ENCODE measurements at places on chromosomes 16 and 17. TPM values are rescaled to one million over a fixed set of nuclear protein-coding genes. Genes with fewer than 3 reads are reported as not detected.
A peak's percentile ranks its signal among the peaks of the same experiment; 100 is the strongest.

The ZACN gene
- total RNA-seq = not detected

GRCh38 chr17:82909322-82909904 lies 69.6 kb upstream of the ZNF750 start:
- DNase-seq = no peak
- H3K27me3 ChIP-seq = no peaks in the 10 kb centered on the region
- H3K4me3 ChIP-seq = no peak overlapping the region
- no peak overlapping the region for H3K27ac ChIP-seq

The NPIPA5 gene
- total RNA-seq = 9.3 TPM

GRCh38 chr17:63476854-63477479 lies at the start of gene ACE:
Gene ACE, plus strand, starts transcription at chr17:63477061. Its CDS starts 34 bp downstream, at chr17:63477095.
- peak within 1 kb of the TSS; percentile 42 for H3K4me3 ChIP-seq
- H3K27me3 ChIP-seq = no peaks in the 10 kb centered on the region
- peak within 1 kb of the TSS; percentile 30 for H3K27ac ChIP-seq
- peaks cover 41% of the 10 kb centered on the region for H3K4me1 ChIP-seq
- DNase-seq = no peak

GRCh38 chr16:53756275-53756996 lies 52.5 kb downstream of the FTO start:
- DNase-seq = no peak
- H3K4me3 ChIP-seq = no peak overlapping the region
- H3K27me3 ChIP-seq = no peaks in the 10 kb centered on the region
- H3K36me3 ChIP-seq = no peaks in the 10 kb centered on the region
- no peak overlapping the region for H3K27ac ChIP-seq

DNA sequence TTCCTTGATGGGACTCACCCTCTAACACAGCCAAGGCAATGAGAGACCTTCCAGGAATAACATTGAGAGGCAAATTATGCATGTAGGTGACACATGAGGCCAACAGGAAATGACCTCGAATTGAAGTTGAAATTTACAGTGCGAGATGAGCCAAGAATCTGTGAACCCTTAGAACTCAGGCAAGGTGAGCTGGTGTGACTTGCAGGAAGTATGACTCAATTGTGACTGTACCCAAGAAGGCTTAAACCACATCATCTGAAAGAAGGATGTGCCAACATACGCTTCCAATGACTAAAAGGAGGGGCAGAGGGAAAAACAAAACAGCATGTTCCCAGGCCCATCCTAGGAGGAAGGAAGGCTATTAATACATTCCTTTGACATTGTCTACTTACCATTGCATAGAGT lies 44.8 kb downstream of the PITPNC1 start:
- H3K4me3 ChIP-seq = peak overlapping the region; percentile 0
- H3K27ac ChIP-seq = peak overlapping the region; percentile 95
- no peaks in the 10 kb centered on the region for H3K36me3 ChIP-seq
- H3K4me1 ChIP-seq = peaks cover 92% of the 10 kb centered on the region
- DNase-seq = peak; percentile 100

- no peak overlapping the region for H3K4me3 ChIP-seq
- H3K27ac ChIP-seq = no peak overlapping the region
- no peaks in the 10 kb centered on the region for H3K27me3 ChIP-seq
- no peaks in the 10 kb centered on the region for H3K4me1 ChIP-seq
- no peaks in the 10 kb centered on the region for H3K36me3 ChIP-seq
- no peak for DNase-seq
Measured at GRCh38 chr17:13429201-13429600, 172.5 kb downstream of the HS3ST3A1 start.

DNA sequence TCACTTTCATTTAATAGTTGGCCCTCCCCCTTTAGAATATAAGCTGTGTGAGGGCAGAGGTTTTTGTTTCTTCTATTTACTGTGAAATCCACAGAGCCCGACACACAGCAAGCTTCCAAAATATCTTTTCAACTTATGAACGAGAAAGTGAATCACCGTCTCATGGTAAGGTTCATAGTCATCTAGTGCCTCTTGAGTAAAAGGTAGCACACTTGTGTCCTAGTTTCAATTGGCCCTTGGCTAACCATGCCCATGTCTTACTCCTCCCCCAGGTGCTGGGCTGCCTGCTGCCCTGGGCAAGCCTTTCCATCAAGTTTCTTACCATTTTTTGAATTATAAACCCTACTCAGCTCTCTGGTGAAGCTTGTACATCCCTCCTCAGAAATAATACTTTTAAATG lies 12.4 kb upstream of the GP2 start:
- H3K4me3 ChIP-seq = no peak overlapping the region
- no peaks in the 10 kb centered on the region for H3K4me1 ChIP-seq
- no peaks in the 10 kb centered on the region for H3K36me3 ChIP-seq
- DNase-seq = no peak
- no peak overlapping the region for H3K27ac ChIP-seq
- H3K27me3 ChIP-seq = peaks cover 33% of the 10 kb centered on the region

- peak overlapping the region; percentile 8 for H3K27ac ChIP-seq
- no peaks in the 10 kb centered on the region for H3K27me3 ChIP-seq
- peak; percentile 23 for DNase-seq
- no peaks in the 10 kb centered on the region for H3K36me3 ChIP-seq
- peaks cover 12% of the 10 kb centered on the region for H3K4me1 ChIP-seq
Measured at GRCh38 chr17:38415250-38416194, 12.7 kb upstream of the ARHGAP23 start.

- H3K27ac ChIP-seq = no peak overlapping the region
- peaks cover 16% of the 10 kb centered on the region for H3K4me1 ChIP-seq
- H3K27me3 ChIP-seq = no peaks in the 10 kb centered on the region
- no peak overlapping the region for H3K4me3 ChIP-seq
- peaks cover 7% of the 10 kb centered on the region for H3K36me3 ChIP-seq
Measured at GRCh38 chr16:58409316-58409973, 17.2 kb downstream of the GINS3 start.

- no peak for DNase-seq
- H3K27ac ChIP-seq = no peak overlapping the region
- H3K4me3 ChIP-seq = no peak overlapping the region
- no peaks in the 10 kb centered on the region for H3K27me3 ChIP-seq
- no peaks in the 10 kb centered on the region for H3K4me1 ChIP-seq
- no peaks in the 10 kb centered on the region for H3K36me3 ChIP-seq
Measured at GRCh38 chr17:32114536-32114935, 27.8 kb upstream of the RHOT1 start.

GRCh38 chr17:81448950-81449349 lies 53.7 kb downstream of the BAHCC1 start:
- DNase-seq = no peak
- H3K36me3 ChIP-seq = no peaks in the 10 kb centered on the region
- H3K27me3 ChIP-seq = no peaks in the 10 kb centered on the region
- H3K4me1 ChIP-seq = peaks cover 9% of the 10 kb centered on the region
- H3K4me3 ChIP-seq = no peak overlapping the region
- no peak overlapping the region for H3K27ac ChIP-seq

The CACNG1 gene
- not detected for total RNA-seq

The HASPIN gene
- 19.6 TPM for total RNA-seq

The RTN4RL1 gene
- total RNA-seq = 3.7 TPM

DNA sequence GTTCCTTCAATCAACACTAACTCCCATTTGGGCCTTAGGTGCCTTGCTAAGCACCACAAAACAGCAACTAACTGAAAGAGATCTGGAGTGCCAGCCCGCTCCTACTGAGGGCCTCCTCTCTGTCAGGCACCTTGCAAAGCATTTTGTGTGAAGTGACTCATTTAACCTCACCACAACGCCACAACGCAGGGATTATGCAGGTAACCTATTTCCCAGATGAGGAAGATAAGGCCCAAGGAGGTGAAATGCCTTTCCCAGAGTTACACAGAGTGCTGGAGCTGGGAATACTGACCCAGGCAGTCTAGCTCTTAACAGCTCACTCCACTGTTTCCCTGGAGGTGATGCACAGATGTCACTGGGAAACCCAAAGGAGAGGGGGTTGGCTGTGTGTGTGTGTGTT lies 32.8 kb downstream of the DRC3 start:
- no peak overlapping the region for H3K27ac ChIP-seq
- no peaks in the 10 kb centered on the region for H3K4me1 ChIP-seq
- H3K27me3 ChIP-seq = no peaks in the 10 kb centered on the region
- H3K4me3 ChIP-seq = no peak overlapping the region
- H3K36me3 ChIP-seq = no peaks in the 10 kb centered on the region

The GDPD3 gene
- 7.0 TPM for total RNA-seq

The PYY gene
- total RNA-seq = 0.52 TPM

The PDILT gene
- not detected for total RNA-seq

The PSMD12 gene
- total RNA-seq = 115 TPM

The HOXB9 gene
- 40.1 TPM for total RNA-seq

The NAGS gene
- 10.0 TPM for total RNA-seq

DNA sequence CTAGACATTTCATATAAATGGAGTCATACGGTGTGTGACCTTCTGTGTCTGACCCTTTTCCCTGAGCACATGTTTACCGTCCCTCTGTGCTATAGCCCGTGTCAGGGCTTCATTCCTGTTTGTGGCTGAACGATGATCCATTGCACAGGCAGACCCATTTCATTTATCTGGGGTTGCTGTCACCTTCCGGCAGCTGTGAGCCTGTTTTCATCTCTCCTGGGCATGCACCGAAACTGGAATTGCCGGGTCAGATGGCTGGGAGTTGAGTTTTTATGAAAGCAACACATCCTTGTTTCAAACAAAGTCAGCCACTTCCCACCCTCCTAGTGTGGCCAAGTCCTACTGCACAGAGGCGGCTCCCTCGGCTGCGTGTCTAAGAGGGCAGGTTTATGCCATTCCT lies 25.5 kb downstream of the BAIAP2 start:
- DNase-seq = no peak
- peaks cover 41% of the 10 kb centered on the region for H3K36me3 ChIP-seq
- peaks cover 8% of the 10 kb centered on the region for H3K4me1 ChIP-seq
- H3K27ac ChIP-seq = no peak overlapping the region

- no peaks in the 10 kb centered on the region for H3K27me3 ChIP-seq
- no peaks in the 10 kb centered on the region for H3K4me1 ChIP-seq
- H3K4me3 ChIP-seq = no peak overlapping the region
- no peak for DNase-seq
Measured at GRCh38 chr17:35665662-35666061, 65.8 kb upstream of the RASL10B start.

- H3K27me3 ChIP-seq = no peaks in the 10 kb centered on the region
- peaks cover 5% of the 10 kb centered on the region for H3K4me1 ChIP-seq
- no peak overlapping the region for H3K4me3 ChIP-seq
- DNase-seq = no peak
- no peak overlapping the region for H3K27ac ChIP-seq
- no peaks in the 10 kb centered on the region for H3K36me3 ChIP-seq
Measured at GRCh38 chr16:88195269-88195705, 187.5 kb upstream of the ZNF469 start.

GRCh38 chr16:74743668-74744299 lies 30.8 kb downstream of the FA2H start:
- no peaks in the 10 kb centered on the region for H3K27me3 ChIP-seq
- peak overlapping the region; percentile 42 for H3K27ac ChIP-seq
- peak overlapping the region; percentile 33 for H3K4me3 ChIP-seq
- H3K36me3 ChIP-seq = no peaks in the 10 kb centered on the region
- H3K4me1 ChIP-seq = peaks cover 40% of the 10 kb centered on the region

- no peaks in the 10 kb centered on the region for H3K36me3 ChIP-seq
- no peak overlapping the region for H3K27ac ChIP-seq
- no peaks in the 10 kb centered on the region for H3K27me3 ChIP-seq
- H3K4me1 ChIP-seq = no peaks in the 10 kb centered on the region
- H3K4me3 ChIP-seq = no peak overlapping the region
Measured at GRCh38 chr17:59510611-59511010, 54.8 kb upstream of the DHX40 start.
